Activated CD4-positive, alpha-beta T cell treated with anti-CD3 and anti-CD28 coated beads, Interleukin-2, amount 50 U/mL, for 24 hours (primary cell): ENCODE measurements at places on chromosomes 4 and X.

DNA sequence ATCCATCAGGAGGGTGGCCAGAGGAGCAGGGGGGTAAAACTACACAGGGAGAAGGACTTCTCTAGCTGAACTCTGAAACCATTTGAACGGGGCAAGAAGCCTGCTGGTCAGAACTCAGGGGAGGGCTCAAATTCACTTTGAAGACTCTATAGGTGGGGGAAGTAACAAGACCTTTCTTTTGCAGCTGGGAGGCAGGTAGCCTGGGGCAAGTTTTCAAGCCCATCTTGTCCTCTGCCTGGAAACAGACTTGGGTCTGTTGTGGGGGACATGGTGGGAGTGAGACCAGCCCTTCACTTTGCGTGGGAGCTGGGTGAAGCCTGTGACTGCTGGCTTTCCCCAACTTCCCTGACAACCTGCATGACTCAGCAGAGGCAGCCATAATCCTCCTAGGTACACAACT lies 312.3 kb downstream of the SPRY1 start:
- no peak for DNase-seq

DNA sequence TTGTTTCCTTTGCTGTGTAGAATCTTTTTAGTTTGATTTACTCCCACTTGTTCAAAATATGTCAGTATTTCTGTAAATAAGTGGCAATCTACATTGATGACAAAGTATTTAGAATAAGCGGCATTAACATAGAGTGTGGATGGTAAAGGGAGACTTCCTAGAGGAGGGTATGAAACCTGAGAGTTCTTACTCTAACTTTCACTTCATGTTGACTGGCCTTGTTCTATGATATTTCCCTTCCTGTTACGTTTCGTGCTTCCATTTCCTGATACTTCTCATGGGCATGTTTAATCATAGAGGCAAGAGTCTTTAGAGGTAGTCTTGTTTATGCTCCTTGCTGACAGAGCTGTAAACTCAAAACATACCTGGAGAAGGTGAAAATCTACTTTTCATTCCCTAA lies 408.9 kb downstream of the GLUD2 start:
- no peak for DNase-seq

DNA sequence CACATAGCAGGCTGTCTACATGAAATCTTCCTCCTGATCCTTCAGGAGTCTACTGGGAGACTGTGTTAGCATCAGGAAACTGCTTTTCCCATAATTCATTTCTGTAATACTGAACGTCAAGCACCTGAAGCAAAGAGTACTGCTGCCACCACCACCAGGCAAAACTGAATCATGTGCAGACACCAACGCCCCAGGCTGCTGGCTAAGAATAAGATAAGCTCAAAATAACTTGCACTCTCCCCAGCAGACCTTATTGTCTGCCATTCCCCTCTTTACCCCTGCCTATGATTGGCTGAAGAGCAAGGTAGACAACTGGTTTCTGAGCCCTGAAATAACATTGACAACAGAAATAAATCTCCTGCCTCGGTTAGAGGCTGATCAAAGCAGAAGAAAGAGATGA lies 70.1 kb downstream of the LHFPL1 start:
- DNase-seq, result no peak

DNA sequence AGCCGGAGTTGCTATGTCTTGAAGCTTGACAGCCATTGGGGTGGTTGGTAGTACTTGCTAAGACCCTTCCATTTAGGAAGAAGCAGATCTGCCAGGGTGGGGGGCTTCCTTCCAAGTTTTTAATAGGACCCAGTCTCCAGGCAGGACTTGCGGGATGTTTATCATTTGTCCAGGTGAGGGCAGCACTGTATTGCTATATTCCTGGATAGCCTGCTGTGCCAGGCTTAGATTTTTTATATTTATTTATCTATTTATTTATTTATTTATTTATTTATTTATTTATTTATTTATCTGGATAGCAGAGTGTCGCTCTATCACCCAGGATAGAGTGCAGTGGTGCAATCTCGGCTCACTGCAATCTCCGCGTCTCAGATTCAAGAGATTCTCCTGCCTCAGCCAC lies 87.4 kb upstream of the CT45A1 start:
- no peak for DNase-seq
